ENCODE measurements at places on chromosomes 12 and 14.

- DNase-seq: no peak
Observed at GRCh38 chr14:90830931-90831701, 14.9 kb upstream of the TTC7B start.

DNA sequence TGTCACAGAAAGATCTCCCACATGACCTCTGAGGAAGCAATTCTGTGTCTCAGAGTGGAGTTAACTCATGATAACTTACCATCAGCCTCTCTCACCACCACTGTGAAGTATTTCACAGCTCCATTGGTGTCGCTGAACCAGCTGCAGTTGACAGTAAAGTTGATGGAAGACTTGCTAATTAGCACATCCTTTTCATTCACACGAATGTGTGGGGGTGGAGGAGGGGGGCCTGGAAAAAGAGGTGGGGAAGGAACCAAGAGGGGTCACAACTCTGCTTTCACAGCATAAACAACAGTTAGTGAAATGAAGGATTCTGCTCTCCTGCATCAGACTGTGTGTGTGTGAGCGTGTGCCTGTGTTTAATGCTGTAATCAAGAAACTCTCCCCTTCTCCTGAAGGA lies 82.1 kb downstream of the PTPRB start:
- no peak for DNase-seq

GRCh38 chr12:102480406-102480805 lies at the start of gene IGF1:
IGF1 (minus strand) TSS chr12:102480563; CDS start chr12:102480381, 182 bp downstream.
- no peak for DNase-seq

GRCh38 chr14:73261520-73262426 lies 24.5 kb downstream of the PAPLN start:
- DNase-seq: peak; percentile 64

DNA sequence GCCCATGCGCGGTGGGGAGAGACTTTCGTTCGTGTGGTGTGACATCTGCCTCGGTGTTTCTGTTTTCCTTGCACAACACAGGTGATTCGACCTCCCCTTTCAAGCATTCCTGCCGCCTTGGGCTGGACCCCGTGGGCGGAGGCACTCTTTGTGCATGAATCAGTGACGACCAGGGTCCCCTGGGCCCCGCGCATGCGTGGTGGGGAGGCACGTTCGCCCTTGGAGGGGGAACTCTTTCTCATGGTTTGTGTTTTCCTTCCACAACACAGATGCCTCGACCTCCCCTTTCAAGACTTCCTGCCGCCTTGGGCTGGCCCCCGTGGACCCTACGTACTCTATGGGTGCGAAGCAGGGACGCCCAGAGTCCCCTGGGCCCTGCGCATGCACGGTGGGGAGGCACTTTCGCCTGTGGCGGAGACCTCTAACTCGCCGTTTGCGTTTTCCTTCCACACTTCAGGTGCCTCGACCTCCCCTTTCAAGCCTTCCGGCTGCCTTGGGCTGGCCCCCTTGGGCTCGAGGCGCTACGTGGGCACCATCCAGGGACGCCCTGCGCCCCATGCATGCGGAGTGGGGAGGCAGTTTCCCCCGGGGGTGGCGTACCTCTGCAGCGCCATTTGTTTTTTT lies 340.9 kb downstream of the ALG10 start:
- no peak for DNase-seq

GRCh38 chr12:70645494-70646317 lies 8.5 kb upstream of the PTPRB start:
- peak; percentile 68 for DNase-seq

- DNase-seq: no peak
Observed at GRCh38 chr14:67538501-67538900, 5.4 kb downstream of the PLEKHH1 start.

All from suprapubic skin (tissue), 4 donors.